ENCODE measurements at places on chromosomes 12 and 14.
A peak's percentile ranks its signal among the peaks of the same experiment; 100 is the strongest.

GRCh38 chr12:72057330-72057914, 118.8 kb downstream of the TPH2 start:
- no peak for DNase-seq

GRCh38 chr12:14892726-14893505, 7.3 kb upstream of the MGP start:
- peak; percentile 66 for DNase-seq

DNA sequence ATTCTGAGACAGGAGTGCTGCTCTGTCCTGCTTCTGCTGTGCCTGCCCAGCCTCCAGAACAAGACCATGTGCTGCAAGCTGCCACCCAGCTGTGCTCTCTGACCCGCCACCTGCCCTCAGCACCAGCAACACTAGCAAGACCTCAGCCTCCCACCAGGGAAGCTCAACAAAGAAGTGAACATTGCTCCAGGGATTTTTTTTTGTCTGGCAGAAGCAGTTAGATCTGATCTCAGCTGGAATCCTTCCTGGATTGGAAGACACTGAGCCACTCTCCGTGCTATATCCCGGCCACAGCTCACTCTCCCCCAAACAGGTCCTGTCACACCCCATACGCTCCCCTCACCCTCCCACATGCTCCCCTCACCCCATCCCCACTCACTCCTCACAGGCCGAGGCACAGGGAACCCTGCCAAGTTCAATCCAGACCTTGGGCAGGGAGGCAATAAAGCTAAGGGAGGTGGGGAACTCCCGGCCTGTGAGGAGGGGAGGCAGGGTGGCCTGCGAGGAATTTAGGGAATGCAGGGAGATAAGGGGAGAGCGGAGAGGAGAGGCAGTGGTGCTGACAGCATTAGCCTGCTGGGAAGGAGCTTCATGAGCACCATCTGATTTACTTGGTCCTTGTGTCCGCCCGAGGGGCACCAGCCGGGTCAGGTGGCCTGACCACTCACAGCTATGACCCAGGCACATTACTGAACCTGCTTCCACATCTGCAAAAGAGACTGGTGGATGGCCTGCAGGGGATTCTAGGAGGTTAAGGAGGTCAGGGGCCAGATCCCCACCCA, 29.7 kb downstream of the CCDC85C start:
- DNase-seq, result no peak

DNA sequence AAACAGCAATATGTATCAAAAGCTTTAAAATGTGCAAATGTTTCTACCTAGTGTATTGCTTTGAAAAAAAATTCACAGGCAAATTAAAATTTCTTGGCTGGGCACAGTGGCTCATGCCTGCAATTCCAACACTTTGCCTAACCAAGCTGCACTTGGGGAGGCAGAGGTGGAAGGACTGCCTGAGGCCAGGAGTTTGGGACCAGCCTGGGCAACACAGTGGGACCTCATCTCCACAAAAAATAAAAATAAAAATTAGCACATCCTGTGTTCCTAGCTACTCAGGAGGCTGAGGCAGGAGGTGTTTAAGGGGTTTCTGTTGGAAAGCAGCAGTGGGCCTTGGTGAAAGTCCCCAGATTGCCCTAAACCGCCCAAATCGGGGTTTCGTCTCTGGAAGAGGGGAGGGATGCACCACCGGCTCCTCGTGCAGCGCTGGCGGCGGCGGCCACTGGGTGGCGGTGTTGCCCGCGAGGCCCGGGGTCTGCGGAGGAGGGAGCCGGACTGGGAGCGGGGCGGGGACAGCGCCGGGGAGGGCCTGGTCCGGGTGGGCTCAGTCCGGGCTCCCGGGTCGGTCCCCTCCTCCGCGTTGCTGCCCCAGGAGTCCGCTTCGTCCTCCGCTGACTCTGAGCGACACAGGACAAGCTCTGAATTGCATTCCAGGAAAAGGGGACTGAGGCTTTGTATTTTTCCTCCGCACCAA, 265.6 kb downstream of the AACS start:
- peak; percentile 85 for DNase-seq

DNA sequence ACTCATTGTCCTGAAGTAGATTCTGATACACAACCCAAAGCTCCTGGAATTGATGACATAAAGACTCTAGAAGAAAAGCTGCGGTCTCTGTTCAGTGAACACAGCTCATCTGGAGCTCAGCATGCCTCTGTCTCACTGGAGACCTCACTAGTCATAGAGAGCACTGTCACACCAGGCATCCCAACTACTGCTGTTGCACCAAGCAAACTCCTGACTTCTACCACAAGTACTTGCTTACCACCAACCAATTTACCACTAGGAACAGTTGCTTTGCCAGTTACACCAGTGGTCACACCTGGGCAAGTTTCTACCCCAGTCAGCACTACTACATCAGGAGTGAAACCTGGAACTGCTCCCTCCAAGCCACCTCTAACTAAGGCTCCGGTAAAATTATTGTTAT, 63.8 kb downstream of the RAD52 start:
- DNase-seq, result no peak

- no peak for DNase-seq
These were observed 27.2 kb downstream of the EFCAB11 start for GRCh38 chr14:89927186-89927865.

DNA sequence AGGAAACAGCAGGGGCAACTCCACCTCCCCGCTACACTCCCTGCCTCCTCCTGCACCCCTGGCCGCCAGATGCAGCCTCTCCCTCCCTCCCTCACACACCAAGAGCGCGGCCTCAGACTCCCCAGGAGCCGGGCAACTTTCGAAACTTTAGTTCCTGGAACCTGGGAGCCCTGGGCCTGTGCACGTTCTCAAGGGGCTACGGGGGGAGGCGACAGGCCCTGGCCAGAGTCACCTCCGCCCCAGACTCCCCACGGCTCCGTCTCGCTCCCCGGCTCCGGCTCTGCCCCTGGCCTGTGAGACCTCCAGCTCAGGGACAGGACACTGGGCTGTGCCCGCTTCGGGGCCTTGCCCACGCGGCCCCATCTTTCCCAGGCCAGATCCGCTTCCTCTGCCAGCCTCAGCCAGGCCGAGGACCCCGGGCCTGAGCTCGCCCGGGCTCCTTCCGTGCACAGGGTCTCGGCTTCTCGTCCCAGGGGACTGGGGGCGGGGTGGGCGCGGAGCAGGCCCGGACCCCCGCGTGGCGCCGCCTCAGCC, 5.5 kb downstream of the AMN start:
- peak; percentile 58 for DNase-seq

DNA sequence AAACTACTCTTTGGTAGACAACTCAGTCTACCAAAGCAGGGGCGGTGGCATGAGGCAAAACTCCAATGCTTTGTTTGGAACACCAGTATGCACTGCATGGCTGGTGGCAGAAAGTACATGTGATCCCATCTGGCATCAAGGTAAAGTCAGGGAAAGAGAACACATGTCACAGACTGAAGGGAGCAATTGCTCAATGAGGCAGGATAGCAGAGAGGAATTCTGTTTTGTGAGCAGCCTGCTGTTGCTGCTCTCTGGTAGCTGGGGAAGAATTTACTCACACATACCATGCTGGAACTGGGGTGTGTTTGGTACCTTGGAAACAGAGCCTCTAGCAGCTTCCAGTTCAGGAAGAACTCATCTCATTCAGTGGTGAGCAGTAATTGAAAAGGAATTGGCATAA, 84.8 kb downstream of the HELB start:
- DNase-seq, result no peak

Measured in sciatic nerve (tissue), 2 donors.